Hematopoietic multipotent progenitor cell treated with erythropoietin and hydrocortisone succinate and interleukin-3 and kit ligand, for 4 days (in vitro differentiated cells): ENCODE measurements at places on chromosomes 7 and 10.

DNA sequence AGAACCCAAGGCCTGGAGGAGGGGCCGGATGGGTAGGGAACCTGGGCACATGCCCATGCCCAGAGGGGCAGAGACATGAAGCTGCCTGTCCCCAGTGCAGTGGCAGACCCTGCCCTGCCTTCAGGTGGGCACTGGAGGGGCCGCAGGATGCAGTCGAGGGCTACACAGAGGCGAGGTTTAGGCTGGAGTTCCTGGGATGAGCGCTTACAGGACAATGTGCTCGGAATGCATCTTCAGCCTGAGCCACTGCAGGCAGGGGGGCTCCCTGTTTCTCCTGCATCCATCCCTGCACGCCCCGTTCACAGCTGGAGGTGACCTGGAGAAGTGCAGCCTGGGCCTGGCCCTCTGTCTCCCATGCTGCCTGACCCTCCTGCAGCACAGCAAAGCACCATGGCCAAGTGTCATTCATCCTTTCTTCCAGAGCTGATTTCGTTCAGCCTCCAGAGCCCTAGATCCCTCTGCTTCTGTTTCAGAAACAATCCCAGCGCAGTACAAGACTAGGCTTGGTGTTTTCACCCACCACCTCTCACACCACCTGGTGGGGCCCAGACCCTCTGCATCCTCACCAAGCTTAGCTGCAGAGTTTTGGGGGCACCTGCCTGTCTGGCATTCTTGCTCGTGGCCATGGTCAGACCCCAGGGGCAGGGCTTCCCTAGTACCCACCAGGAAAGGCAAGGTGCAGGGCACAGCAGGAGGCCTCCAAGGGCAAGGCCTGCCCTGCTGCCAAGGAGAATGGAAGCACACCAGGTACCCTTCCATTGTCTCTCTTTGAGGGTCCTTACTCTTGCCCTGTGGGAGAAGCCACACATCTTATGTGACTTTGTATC lies 311.9 kb downstream of the TCERG1L start:
- DNase-seq = no peak

- DNase-seq = no peak
Observed at GRCh38 chr7:48455363-48455762, 284.1 kb downstream of the ABCA13 start.

DNA sequence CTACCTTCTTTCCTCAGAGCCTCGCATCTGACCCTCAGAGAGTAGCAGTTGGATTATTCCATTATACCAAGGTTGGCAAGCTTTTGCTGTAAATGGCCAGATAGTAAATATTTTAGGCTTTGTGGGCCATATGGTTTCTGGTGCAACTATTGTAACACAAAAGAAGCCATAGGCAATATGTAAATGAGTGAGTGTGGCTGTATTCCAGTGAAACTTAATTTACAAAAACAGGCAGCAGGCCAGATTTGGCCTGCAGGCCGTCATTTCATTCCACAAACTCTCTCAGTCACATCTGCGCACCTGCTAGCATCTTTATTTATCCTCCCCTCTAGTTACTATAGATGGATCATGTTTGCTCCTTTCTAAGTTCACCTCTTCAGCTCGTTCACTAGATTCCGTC lies 6.7 kb downstream of the ZNF518A start:
- no peak for DNase-seq

GRCh38 chr7:144907577-144907976 lies 71.7 kb upstream of the TPK1 start:
- DNase-seq = no peak

- peak; percentile 82 for DNase-seq
Observed at GRCh38 chr10:124145109-124145870, 51.9 kb upstream of the CHST15 start.

DNA sequence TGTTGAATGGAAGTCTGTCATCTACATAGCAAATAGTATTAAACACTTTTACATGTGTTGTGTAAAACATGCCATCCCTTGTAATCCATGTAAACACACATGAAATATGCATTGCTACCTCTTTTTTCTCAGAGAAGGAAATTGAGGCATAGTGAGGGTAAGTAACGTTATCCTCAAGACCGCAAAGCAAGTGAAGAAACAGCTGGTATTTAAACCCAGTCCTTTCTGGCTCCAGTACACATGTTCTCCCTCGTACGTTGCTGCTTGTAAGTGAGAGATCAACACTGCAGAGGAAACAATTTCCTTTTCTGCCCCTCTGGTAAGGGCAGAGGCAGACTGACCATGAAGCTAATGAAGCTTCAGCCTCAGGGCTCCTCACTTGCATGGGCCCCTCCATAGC lies 28.5 kb downstream of the MAP3K8 start:
- DNase-seq = no peak

DNA sequence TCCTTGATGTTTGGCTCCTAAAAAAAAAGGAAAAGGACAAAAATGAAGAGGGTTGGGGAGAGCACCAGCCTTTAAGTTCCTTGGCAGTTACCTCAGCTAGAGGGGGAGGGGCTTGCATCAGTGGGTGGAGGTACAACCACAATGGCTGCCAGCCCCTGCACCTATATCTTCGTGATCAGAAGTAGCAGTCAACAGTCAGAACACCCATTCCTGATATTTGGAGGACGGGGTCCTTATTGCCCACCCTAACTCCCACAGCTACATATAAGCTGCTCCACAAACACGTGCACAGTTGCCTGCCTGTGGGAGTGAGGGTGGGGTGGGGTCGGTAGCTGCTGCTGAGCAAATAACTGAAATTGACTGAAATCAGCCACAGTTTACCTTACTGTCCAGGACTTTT lies 26.2 kb downstream of the C1GALT1 start:
- no peak for DNase-seq

DNA sequence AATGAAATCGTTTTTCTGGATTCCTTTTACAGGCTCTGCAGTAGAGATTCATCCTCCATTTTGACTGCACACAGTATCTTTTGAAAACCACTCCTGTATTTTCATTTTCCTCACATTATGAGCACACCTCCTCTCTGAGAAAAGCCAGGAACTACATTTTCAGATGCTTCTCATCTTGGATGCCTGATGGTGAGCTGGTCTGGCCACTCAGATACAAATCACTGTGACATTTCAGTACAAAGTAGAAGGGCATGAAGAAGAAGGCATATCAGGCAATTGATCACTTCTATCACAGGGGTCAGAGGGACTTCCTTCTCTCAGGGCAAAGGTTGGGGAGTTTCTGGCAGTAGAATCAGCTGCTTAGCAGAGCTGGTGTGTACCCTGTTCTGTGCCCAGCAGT lies 192.0 kb upstream of the POM121L12 start:
- no peak for DNase-seq

DNA sequence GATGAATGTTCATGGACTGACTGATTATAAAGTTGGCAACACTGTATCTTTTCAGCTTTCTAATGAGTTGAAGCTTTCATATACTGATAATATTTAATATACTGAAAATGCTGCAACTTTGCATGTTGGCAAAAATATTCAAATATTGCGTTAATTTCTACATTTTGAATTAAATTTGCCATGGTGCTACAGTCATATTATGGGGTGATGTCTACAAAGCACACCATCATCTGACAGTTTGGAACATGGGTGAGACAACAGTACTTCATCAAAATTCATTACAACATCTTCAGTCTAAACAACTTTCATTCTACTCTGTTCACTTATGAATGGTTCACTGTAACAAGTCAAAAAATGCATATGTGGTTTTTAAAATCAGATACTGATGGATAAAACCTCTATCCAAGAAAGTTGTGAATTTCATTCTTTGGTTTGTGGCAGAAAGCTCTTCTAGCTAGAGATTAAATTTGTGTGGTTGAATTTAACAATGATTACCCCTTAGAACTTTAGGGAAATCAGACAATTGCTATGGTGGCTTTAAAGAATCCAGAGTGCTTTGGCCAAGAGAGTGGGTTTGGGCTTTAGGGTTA lies 136.4 kb downstream of the TMEM26 start:
- DNase-seq = no peak

- DNase-seq = no peak
Observed at GRCh38 chr7:70833726-70834125, 298.2 kb upstream of the GALNT17 start.

DNA sequence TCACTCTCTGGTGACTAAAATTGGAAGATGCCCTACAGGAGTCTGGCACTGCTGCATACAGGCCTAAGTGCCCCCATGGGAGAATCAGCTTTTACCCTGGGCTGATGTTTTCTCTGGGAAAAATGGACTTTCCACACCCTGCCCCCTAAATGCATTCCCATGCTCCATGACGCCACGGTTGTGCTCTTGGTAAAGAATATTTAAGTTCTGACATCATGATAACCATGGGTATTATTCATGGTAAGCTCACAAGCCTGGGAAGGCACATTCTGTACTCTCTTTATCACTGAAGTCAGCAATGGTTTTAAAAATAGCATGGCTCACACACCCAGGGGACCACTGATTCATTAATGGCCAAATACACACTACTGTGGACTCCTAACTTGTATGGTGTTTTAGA lies 43.4 kb downstream of the HIPK2 start:
- DNase-seq = no peak

GRCh38 chr10:123156078-123156477 lies 1.9 kb downstream of the BUB3 start:
- no peak for DNase-seq

- DNase-seq = peak; percentile 46
Observed at GRCh38 chr7:122219253-122219865, 75.3 kb upstream of the AASS start.

DNA sequence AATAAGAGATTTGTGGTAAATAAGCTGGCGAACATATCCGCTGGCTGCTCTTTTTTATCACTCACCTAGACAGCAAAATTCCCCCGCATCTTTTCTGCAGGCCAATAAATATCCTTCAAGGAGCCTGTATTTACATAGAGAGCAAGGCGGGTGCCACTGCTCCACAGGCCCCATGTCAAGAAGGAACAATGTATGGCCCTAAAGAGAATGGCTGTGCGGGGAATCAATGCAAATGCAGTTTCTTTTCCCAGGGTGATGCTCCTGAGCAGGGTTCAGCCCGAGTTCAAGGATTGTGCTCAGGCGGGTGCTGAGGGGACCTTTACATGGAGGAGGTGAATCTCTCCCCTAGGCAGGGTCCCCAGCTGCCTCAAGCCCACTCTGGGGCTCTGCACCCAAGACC lies 494.2 kb upstream of the ZMIZ1 start:
- no peak for DNase-seq

DNA sequence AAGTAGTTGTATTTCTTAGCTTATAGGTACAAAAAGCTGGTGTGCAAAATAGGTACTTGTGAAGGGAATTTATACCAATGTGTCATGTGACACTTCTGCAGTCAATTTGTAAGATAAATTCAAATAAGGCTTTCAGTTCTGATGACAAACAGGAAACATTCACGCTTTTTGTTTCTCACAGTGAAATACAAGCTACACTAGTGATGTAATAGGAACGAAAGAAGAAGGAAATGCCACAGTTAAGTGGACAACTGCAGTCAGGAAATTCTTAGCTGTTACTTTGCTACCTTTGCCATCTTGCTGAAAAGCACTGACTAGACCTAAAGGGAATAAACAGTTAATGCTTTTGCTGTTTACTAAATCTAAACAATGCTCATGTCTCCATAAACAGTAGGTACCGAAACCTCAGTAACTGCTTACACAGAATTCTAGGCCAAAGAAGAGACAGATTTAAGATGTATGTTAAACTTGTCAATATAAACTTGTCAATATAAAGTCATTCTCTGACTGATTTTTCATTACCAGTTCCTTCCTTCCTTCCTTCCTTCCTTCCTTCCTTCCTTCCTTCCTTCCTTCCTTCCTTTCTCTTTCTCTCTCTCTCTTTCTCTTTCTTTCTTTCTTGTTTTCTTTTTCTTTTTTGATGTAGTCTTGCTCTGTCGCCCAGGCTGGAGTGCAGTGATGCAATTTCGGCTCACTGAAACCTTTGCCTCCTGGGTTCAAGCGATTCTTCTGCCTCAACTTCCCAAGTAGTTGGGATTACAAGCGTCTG lies 10.1 kb downstream of the OTUD1 start:
- DNase-seq = peak; percentile 14

DNA sequence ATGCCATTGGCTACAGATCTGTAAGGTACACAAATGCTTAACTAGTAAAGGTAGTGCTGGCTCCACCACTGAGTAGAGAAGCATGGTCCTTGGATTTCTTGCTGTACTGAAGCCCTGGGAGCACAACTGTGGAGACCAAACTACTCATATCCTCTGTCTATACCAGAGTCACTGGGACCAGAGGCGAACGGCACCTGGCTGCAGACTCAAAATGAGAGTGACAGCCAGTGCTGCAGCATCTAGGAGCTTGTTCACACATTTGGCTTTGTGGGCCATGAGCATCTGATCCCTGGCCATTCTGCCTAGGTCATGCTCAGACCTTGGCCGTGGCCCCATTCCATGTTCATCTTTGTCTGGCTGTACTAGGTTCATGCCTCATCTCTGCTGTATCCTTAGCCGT lies 31.9 kb downstream of the LRRC18 start:
- no peak for DNase-seq
